Heart right ventricle (tissue), 16 donors: ENCODE measurements at places on chromosomes 3 and 15. TPM values are rescaled to one million over a fixed set of nuclear protein-coding genes. Genes with fewer than 3 reads are reported as not detected.

Gene SLC51B
- not detected for total RNA-seq

Gene MED12L
- total RNA-seq, result 0.40 TPM

Gene SLC35G2
- total RNA-seq, result 2.3 TPM

Gene TRIM42
- not detected for total RNA-seq

Gene PPCDC
- total RNA-seq, result 11.0 TPM

Gene SLC22A14
- not detected for total RNA-seq

Gene GOLGA6D
- 0.09 TPM for total RNA-seq

Gene NME9
- total RNA-seq, result not detected

Gene KLF15
- total RNA-seq, result 57.1 TPM

Gene RNF123
- total RNA-seq, result 52.5 TPM

Gene DNAJB11
- 18.9 TPM for total RNA-seq

Gene ALDH1A2
- total RNA-seq, result 16.3 TPM

Gene SLC7A14
- total RNA-seq, result not detected

Gene IQCH
- total RNA-seq, result 1.3 TPM

Gene POPDC2
- 738 TPM for total RNA-seq

Gene HLTF
- 20.2 TPM for total RNA-seq

Gene GRM2
- 0.27 TPM for total RNA-seq

Gene PAK2
- 55.2 TPM for total RNA-seq

Gene CACNA2D3
- 19.3 TPM for total RNA-seq

Gene TAGLN3
- 0.59 TPM for total RNA-seq

Gene CAV3
- total RNA-seq, result 32.4 TPM

Gene RLBP1
- total RNA-seq, result not detected

Gene MAP2K5
- total RNA-seq, result 21.7 TPM

Gene MSL2
- total RNA-seq, result 21.9 TPM

Gene TERC
- total RNA-seq, result 2.8 TPM

Gene C3orf22
- total RNA-seq, result not detected

Gene CYP1A2
- total RNA-seq, result not detected

Gene ARGFX
- total RNA-seq, result not detected

Gene TGM4
- total RNA-seq, result not detected

Gene CYP1A1
- not detected for total RNA-seq

Gene NAALADL2
- 4.3 TPM for total RNA-seq

Gene CHL1
- 0.55 TPM for total RNA-seq

Gene ADIPOQ
- 6.8 TPM for total RNA-seq

Gene HTR3E
- total RNA-seq, result not detected

Gene OR5K2
- total RNA-seq, result not detected

Gene RAD51
- 0.42 TPM for total RNA-seq
